Motor neuron (in vitro differentiated cells): ENCODE measurements at places on chromosomes 7 and 10. TPM values are rescaled to one million over a fixed set of nuclear protein-coding genes. Genes with fewer than 3 reads are reported as not detected.

DNA sequence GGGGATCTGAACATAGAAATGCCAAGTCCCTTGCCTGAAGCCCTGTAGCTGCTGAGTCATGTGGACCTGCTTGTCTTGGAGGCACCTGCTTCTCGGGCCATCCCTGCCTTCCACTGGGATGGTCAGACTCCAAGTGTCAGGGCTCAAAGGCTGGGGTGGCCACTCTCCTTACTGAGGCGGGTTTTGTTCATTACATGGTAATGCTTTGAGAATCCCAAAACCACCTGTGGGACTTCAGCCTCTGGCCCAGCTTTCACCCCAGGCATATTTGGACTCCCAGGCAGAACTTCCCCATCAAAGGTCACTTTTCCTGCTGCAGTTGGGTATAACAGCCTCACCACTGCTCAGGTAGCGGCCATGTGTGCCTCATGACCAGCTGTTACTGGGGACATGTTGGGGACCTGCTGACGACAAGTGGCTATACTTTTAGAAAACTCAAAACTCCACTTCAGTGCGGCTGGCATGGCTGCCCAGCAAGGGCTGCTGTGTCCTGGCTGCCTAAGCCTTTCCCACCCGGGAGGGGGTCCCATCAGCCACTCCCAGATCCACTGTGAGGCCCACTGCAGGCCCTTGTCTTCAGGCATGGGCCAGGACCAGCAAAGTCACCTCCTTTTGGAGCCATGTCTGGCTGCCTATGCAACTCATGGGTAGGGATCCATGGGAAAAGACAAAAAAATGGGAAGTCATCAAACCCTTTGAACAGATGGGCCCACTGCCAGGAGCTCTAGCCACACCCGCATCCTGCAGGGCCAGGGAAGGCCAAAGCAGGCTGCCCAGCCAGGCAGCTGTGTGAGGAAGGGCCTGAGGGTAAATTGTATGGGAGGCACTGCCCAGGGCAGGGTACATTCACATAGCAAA is 96.7 kb downstream of the ARHGAP22 start:
- no peak for ATAC-seq

DNA sequence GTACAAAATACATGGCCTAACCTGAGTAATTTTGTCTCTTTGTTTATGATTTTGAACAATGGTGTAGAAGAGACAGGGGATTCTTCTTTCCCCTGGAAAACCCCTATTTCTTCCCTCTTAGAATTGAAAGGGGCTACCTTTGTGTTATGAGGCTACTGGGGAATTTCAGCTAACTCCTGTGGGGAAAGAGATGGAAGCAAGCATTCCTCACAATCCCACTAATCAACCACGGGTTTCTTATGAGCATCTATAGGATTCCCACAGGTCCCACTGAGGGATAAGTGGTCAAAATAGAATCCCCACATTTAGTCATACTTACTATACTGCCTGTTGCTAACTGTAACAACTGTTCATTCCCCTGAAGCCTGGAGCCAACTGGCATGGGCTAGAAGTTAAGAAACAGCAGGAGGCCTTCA is 32.2 kb upstream of the ITGB8 start:
- ATAC-seq: no peak

DNA sequence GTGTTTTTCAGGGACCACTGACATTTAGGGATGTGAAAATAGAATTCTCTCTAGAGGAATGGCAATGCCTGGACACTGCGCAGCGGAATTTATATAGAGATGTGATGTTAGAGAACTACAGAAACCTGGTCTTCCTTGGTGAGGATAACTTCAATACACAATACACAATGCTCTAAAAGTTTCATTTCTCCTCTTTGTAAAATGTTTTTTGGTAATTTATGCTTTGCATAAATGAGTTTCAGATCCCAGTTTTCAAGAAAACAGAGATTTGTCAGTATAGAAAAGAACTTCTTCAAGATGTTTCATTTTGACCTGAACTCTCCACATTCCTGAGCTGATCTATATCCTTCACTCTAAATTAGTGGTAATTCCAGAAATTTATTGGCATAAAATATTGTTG is 14.2 kb downstream of the ZNF92 start:
- ATAC-seq: no peak

Gene SEPTIN7
- total RNA-seq: 222 and 228 TPM in 2 replicates

Gene KCNH2
- total RNA-seq: 33.3 and 37.7 TPM in 2 replicates

- no peak for ATAC-seq
Measured at GRCh38 chr7:19610194-19610943, 98.5 kb downstream of the POLR1F start.

Gene STEAP2
- 1.2 and 1.5 TPM in 2 replicates for total RNA-seq

DNA sequence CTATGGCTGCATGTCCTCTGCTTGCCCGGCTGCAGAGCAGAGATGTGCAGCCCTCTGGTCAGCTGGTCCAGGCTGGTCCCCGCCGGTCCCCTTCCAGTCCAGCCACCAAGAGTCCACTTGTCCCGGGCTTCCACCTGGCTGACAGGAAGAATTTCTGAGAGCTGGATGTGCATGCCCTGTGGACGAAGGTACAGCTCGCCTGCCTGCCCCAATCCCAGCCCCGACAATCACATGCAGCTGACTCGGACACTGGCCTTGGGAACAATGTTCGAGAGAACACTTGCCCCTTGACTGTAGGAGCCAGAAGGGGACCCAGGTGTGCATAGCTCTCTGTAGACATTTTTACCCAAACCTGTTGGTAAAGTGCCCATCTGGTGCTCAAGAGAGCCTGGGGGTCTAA is 11.8 kb downstream of the AVPI1 start:
- peak; percentile 44 for ATAC-seq

Gene MICU1
- total RNA-seq: 27.8 and 28.6 TPM in 2 replicates

DNA sequence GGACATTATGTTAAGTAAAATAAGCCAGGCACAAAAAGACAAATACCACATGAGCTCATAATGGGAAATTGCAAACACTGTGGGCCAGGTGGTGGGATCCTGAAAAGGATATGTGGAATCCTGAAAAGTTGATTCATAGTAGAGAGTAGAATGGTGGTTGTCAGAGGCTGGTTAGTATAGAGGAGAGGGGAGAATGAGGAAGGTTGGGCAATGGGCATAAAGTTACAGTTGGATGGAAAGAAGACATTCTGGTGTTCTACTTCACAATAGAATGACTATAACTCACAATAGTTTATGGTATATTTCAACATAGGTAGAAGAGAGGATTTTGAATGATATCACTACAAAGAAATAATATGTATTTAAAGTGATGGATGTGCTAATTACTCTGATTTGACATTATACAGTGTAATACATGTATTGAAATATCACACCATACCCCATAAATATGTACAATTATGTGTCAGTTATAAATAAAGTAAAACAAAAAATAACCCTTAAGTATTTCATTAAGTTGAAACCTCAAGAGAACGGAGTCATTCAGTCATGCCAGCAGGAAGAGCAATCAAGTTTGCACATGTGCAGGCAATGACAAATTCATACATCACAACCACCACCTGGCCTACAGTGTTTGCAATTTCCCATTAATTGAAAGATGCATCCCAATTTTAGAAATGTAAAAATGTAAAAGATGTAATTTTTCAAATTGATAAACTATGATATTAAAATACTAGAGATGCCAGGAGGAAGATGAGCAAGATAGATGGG is 156.7 kb downstream of the MAGI2 start:
- no peak for ATAC-seq

DNA sequence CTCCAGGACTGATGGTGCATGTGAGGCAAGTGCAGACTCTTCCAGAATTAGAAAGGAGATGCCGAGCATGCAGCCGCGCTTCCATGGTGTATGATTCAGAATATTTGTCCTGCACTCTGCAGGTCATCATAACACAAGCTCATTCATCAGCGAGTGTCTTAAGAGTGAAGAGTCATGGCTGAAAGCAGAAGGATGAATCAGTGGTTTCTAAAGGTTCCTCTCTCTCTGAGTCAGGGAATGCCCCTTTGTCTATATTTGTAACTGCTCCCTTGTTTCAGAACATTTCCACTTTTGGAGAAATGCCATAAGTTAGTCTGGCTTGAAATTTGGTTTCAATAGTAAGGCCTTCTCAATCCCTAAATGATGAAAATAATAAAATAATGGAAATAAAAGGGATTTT is 52.3 kb downstream of the HECW1 start:
- ATAC-seq: peak; percentile 90

DNA sequence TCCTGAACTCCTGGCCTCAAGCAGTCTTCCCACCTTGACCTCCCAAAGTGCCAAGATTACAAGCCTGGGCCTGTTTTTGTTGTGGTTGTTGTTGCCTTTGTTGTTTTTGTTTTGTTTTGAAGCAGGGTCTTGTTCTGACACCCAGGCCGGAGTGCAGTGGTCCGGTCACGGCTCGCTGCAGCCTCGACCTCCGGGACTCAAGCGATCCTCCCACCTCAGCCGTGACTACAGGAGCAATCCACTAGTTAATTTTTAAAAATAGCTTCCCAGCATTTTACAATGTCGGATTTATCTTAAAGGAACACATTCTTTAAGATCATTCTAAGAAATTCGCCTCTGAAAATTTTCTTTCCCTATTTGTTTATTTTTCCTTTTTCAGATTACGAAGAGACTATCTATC is 27.7 kb upstream of the AP5Z1 start:
- no peak for ATAC-seq

DNA sequence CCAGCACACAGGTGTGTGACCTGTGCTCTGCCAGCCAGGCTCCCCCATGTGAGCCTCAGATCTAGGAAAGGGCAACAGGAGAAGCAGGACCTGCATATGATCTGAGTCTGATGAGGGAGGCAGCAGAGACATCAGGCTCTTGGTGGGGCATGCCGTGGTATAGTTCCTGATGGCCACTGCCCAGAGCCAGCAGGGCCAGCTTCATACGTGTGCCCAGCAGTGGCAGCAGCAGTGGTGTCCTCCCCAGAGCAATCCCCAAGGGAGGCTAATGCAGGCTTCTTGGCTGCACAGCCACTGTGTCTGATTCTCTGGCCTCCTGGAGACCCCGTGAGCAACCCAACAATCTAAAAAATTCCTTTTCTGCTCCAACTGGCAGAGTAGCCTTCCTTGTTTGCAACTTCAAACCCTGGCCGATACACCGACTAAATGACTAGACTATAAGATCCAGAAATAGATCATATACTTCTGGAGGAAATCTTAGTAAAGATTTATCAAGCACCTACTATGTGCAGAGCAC is 230.6 kb upstream of the ZMIZ1 start:
- ATAC-seq: peak; percentile 24

Gene NMT2
- total RNA-seq: 18.6 and 19.5 TPM in 2 replicates

DNA sequence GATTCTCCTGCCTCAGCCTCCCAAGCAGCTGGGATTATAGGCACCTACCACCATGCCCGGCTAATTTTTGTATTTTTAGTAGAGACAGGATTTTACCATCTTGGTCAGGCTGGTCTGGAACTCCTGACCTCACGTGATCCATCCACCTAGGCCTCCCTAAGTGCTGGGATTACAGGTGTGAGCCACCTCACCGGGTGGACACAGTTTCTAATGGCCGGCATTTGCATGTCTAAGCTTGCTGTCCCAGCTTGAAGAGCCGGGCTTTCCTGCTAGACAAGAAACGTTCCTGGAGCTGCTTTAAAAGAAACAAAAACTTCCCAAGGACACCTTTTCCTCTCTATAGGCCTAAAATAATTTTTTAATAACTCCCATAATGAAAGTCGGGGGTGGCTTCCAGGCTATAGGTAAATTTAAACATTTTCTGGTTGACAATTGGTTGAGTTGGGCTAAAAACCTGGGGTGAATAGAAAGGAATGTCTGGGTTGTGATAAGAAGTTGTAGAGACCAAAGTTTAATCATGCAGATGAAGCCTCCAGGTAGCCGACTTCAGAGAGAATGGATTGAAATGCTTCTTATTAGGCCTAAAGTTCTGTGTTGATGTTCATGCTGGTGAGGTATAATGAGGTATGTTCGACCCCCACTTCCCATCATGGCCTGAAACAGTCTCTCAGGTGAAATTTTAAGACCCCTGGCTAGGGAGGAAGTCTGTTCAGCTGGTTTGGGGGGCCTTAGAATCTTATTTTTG is 8.8 kb downstream of the ACADSB start:
- no peak for ATAC-seq

Gene CCDC186
- 16.8 and 22.8 TPM in 2 replicates for total RNA-seq

- no peak for ATAC-seq
Measured at GRCh38 chr7:123782071-123782798, 33.4 kb upstream of the WASL start.

DNA sequence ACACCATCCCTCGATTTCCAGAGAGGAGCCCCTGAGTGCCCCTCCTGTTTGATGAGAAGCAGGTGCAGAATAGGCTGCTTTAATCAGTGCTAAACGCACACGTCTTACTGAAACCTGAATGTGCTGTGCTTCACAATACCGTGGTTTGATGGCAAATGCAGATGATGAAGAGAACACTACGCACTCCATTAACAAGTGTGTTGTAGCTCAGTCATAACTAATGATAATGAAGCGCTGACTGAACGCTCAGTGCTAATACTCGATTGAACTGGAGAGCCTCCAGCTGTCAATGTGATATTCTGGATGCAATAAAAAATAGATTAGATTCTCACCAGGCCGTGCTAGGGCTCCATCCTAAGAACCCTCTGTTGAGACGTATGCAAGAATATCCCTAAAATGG is 279.7 kb upstream of the PLPP4 start:
- ATAC-seq: peak; percentile 82

DNA sequence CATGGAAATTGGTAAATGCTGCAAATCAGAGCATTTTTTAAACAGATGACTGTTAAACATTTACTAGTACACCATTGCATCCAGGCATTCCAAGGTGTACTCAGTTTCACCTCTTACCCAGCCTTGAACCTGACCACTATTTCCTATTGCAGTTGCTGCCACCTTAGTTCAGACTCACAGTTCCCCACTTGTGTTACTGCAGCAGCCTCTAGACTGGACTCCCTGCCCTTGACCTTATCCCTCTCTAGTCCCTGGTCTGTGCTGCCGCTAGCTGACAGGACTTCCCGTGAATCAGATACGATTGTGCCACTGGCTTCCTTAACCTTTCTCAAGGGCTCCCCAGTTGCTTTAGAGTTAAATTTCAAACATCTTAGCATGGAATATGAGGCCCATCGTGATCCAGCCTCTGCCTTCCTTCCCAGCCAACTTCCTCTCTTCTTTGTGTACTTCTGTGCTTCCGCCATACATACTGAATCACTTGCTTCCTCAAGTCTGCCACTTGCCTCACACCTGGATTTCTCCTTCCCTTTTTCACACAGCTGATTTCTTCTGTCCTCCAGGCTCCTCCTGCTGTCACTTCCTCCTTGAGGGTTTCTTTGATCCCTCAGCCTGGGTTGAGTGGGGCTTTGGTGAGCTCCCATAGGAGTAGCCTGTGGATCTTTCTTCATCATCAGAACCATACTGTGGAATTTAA is 118.7 kb upstream of the GJD4 start:
- ATAC-seq: no peak

Gene ADAM12
- 5.6 and 6.3 TPM in 2 replicates for total RNA-seq

Gene SFTPA1
- total RNA-seq: 0.69 TPM in 1 of 2 replicates, not detected in the other

DNA sequence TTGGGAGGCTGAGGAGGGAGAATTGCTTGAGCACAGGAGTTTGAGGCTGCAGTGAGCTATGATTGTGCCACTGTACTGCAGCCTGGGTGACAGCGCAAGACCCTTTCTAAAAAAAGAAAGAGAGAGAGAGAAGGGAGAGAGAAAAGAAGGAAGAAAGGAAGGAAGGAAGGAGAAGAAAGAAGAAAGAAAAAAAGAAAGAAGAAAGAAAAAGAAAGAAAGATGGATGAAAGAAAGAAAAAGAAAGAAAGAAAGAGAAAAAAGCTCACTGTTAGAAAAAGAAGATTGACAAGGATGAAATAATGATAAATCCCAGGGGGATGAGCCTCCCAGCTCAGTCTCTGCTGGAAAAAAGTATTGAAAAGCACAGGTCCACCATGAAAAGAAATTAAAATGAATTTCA is 22.8 kb upstream of the CARD11 start:
- no peak for ATAC-seq
